ENCODE measurements at places on chromosomes 4 and X. TPM values are rescaled to one million over a fixed set of nuclear protein-coding genes. Genes with fewer than 3 reads are reported as not detected.

Gene SPANXA1
- total RNA-seq: not detected

Gene YY2
- total RNA-seq: 1.4 TPM

Gene SPCS3
- 160 TPM for total RNA-seq

Gene ESX1
- not detected for total RNA-seq

Gene TRAPPC2
- 18.2 TPM for total RNA-seq

Gene HDAC6
- total RNA-seq: 109 TPM

Gene BTC
- 0.24 TPM for total RNA-seq

GRCh38 chr4:84913176-84913575, 53.3 kb downstream of the WDFY3 start:
- H3K36me3 ChIP-seq: peaks cover 48% of the 10 kb centered on the region
- no peak overlapping the region for H3K4me3 ChIP-seq
- DNase-seq: no peak
- no peaks in the 10 kb centered on the region for H3K4me1 ChIP-seq
- no peaks in the 10 kb centered on the region for H3K27me3 ChIP-seq

DNA sequence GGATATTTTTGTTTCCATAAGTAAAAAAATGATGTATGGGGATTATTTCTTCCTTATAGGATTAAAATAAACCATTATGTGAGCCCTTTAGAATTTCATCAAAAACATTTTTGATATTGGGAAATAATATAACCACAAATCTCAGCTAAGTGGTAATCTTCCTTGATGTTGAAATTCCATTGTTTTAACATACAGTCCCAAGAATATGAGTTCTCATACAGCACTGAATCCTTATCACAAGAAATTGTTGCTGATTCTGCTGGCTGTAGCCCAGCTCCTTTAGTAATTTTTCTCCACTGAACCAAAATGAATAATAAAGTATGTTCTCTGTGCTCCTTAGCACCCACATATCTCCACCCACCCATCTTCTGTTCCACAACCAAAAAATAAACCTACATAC, 41.9 kb upstream of the FAM47B start:
- no peaks in the 10 kb centered on the region for H3K36me3 ChIP-seq
- no peak overlapping the region for H3K4me3 ChIP-seq
- no peak for DNase-seq
- no peaks in the 10 kb centered on the region for H3K27me3 ChIP-seq
- no peak overlapping the region for H3K27ac ChIP-seq

DNA sequence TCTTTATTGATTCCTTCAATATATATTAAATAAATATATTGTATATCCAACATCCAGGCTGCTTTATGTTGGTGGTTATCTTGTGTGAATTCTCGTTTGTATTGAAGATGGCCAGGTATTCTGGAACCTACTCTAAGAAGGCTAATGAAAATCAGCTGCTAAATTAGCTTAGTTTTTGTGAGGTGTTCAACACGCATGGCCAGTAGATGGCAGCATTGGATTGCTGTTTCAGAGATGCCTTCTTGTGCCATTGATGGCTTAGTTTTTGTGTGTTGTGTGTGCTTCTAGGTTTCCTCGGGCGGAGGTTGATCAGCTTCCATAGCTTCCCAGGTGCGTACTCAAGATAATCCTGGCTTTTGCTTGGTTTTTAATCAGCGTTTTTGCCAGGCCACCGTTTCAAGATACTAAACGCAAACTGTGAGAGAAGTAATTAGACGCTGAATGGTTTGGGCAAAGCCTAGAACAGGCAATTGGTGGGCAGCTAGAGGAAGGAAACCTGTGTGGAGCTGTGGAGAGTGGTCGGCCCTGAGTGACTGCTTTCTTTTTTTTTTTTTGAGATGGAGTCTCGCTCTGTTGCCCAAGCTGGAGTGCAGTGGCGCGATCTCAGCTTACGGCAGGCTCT, 15.1 kb downstream of the NOCT start:
- H3K27me3 ChIP-seq: no peaks in the 10 kb centered on the region
- H3K36me3 ChIP-seq: peaks cover 18% of the 10 kb centered on the region
- no peaks in the 10 kb centered on the region for H3K4me1 ChIP-seq

GRCh38 chrX:9392445-9392844, 72.4 kb upstream of the TBL1X start:
- no peaks in the 10 kb centered on the region for H3K36me3 ChIP-seq
- DNase-seq: no peak
- H3K4me1 ChIP-seq: no peaks in the 10 kb centered on the region
- H3K27me3 ChIP-seq: no peaks in the 10 kb centered on the region

DNA sequence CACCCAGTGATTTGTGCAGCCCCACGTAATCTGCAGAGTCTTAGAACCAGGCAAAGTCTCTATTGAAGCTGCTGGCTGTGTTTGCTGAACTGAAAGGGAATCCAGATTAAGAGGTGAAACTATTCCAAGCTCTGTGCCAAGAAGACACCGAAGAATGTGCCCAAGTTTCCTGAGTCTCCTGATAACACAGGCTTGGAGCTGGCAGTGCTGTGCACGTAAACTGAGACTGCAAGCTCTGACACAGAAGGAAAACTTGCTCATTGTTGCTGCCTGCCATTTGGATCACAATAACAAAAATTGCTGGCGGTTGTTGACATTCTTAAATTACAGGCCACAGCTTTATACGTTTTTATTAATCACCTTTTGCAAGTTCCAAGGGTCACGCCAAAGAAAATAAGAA, 60.2 kb upstream of the VCX3B start:
- peak; percentile 39 for DNase-seq
- H3K27me3 ChIP-seq: no peaks in the 10 kb centered on the region
- H3K4me1 ChIP-seq: no peaks in the 10 kb centered on the region
- H3K4me3 ChIP-seq: no peak overlapping the region
- no peak overlapping the region for H3K27ac ChIP-seq

GRCh38 chr4:150381609-150382008, 200.3 kb upstream of the MAB21L2 start:
- no peak overlapping the region for H3K27ac ChIP-seq
- no peaks in the 10 kb centered on the region for H3K4me1 ChIP-seq
- no peak overlapping the region for H3K4me3 ChIP-seq
- H3K36me3 ChIP-seq: no peaks in the 10 kb centered on the region

- H3K36me3 ChIP-seq: no peaks in the 10 kb centered on the region
- H3K27ac ChIP-seq: no peak overlapping the region
- no peak overlapping the region for H3K4me3 ChIP-seq
- H3K27me3 ChIP-seq: no peaks in the 10 kb centered on the region
Measured at GRCh38 chr4:185752872-185753271, 59.1 kb downstream of the SORBS2 start.

- H3K27me3 ChIP-seq: no peaks in the 10 kb centered on the region
- DNase-seq: no peak
- no peak overlapping the region for H3K4me3 ChIP-seq
Measured at GRCh38 chrX:17638731-17639130, 98.6 kb upstream of the SCML1 start.

- H3K4me3 ChIP-seq: no peak overlapping the region
- DNase-seq: peak; percentile 51
- H3K4me1 ChIP-seq: no peaks in the 10 kb centered on the region
Measured at GRCh38 chrX:64662876-64663275, 267.6 kb upstream of the MTMR8 start.

GRCh38 chr4:87270825-87271224, 50.4 kb upstream of the KLHL8 start:
- no peak overlapping the region for H3K27ac ChIP-seq
- H3K4me1 ChIP-seq: no peaks in the 10 kb centered on the region
- H3K4me3 ChIP-seq: no peak overlapping the region

- no peak for DNase-seq
- no peaks in the 10 kb centered on the region for H3K4me1 ChIP-seq
- no peaks in the 10 kb centered on the region for H3K36me3 ChIP-seq
- H3K27ac ChIP-seq: no peak overlapping the region
- no peak overlapping the region for H3K4me3 ChIP-seq
Measured at GRCh38 chr4:174592256-174592984, 70.1 kb upstream of the HPGD start.

DNA sequence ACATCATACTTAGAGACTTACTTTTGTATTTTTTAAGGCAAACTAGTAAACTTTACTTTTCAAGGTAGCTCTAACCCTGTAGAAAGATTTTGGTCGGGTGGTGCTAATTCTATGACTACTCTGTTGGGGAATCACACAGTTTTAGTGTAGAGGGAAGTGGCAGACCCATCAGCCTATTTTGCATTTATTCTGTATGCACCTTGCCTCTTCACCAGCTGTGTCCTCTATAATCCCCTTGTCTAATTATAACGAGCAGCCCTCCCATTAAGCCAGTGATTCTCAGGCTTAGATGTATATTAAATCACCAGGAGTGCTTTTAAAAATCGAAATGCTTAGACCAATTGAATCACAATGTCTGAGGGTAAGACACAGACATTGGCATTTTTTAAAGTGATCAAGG, 78.1 kb downstream of the GALNT7 start:
- no peak overlapping the region for H3K27ac ChIP-seq
- DNase-seq: no peak
- H3K27me3 ChIP-seq: no peaks in the 10 kb centered on the region
- H3K4me1 ChIP-seq: peaks cover 11% of the 10 kb centered on the region
- H3K4me3 ChIP-seq: no peak overlapping the region

DNA sequence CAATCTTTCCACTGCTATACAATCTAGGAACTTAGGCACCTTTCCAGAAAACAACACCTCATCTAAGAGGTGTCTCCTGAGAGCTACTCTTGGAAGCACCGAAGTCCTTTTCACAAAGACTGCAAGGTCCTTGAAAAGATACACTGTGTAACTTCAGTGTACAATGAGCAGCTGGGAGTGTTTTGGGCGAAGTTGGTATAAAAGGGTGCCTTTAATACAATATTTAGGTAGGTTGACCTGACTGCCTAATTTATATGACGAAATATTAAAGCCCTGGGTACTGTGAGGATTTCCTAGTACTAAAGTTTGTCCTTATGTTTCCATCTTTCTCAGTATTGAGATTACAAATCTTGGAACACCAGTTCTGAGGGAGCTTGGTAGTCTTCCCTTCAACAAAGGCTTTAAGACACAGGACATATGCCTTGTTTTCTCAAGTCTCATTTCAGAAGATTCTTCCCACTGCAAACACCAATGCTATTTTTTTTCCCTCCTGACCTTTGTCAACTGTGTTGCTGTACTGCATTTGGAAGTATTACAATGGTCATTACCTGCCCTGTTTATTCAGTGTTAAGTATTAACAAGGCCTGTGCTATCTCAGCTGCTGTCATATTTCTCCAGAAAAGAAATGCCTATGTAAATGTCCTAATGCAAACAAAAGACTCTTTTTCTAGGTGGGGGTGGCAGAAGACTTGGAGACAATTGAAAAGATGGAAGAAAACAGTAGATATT, 134.2 kb downstream of the MAML3 start:
- no peak for DNase-seq
- peak overlapping the region; percentile 60 for H3K4me3 ChIP-seq
- H3K4me1 ChIP-seq: peaks cover 16% of the 10 kb centered on the region
- peaks cover 14% of the 10 kb centered on the region for H3K36me3 ChIP-seq
- H3K27ac ChIP-seq: no peak overlapping the region
- no peaks in the 10 kb centered on the region for H3K27me3 ChIP-seq

DNA sequence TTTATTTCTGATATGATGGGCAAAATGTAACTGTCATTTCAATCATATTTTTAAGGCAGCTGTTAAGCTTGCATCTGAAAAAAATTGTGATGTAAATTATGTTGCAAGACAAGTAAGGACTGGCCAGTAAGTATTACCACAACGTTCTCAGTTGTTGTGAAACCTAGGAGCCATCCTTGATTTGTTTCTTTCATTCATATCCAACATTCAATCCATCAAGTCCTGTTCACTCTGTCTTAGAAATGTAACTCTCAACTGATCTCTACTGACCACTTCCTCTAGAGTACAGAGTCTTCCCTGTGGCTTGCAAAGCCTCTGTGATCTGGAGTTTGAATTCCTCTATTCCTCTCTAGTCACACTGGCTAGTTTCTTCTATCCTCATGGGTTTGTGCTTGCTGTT, 161.4 kb upstream of the MAD2L1 start:
- no peaks in the 10 kb centered on the region for H3K36me3 ChIP-seq
- H3K27ac ChIP-seq: no peak overlapping the region
- no peak for DNase-seq
- H3K4me3 ChIP-seq: no peak overlapping the region

DNA sequence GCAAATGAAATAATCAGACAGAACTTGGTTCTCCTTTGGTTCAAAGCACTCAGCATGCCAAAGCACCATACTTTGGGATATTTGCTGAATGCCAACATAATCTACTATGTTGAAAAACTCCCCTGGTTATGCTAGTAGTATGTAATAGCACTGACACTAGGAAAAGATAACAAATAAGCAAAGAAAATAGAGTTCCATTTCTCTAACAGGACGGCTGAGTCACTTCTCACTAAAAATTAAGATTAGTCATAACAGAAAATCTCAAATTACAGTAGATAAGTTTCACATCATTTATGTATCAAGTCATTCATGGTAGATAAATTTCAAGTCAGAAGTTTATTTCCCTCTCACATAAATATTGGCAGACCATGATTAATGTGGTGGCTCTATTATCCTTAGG, 17.9 kb downstream of the PDHA2 start:
- no peaks in the 10 kb centered on the region for H3K4me1 ChIP-seq
- no peaks in the 10 kb centered on the region for H3K36me3 ChIP-seq
- H3K4me3 ChIP-seq: no peak overlapping the region
- no peak overlapping the region for H3K27ac ChIP-seq

- no peak overlapping the region for H3K27ac ChIP-seq
- H3K27me3 ChIP-seq: no peaks in the 10 kb centered on the region
- H3K36me3 ChIP-seq: no peaks in the 10 kb centered on the region
- peaks cover 9% of the 10 kb centered on the region for H3K4me1 ChIP-seq
- H3K4me3 ChIP-seq: no peak overlapping the region
Measured at GRCh38 chr4:107603430-107603829, 116.6 kb downstream of the PAPSS1 start.

GRCh38 chrX:34655501-34656455, 1.3 kb downstream of the TMEM47 start:
- peak overlapping the region; percentile 90 for H3K4me3 ChIP-seq
- no peaks in the 10 kb centered on the region for H3K36me3 ChIP-seq
- peak; percentile 57 for DNase-seq
- H3K27ac ChIP-seq: peak overlapping the region; percentile 90
- no peaks in the 10 kb centered on the region for H3K4me1 ChIP-seq

GRCh38 chr4:113785781-113786180, 24.2 kb upstream of the CAMK2D start:
- H3K27me3 ChIP-seq: no peaks in the 10 kb centered on the region
- H3K27ac ChIP-seq: no peak overlapping the region
- no peaks in the 10 kb centered on the region for H3K36me3 ChIP-seq

- H3K4me3 ChIP-seq: no peak overlapping the region
- H3K36me3 ChIP-seq: no peaks in the 10 kb centered on the region
- no peaks in the 10 kb centered on the region for H3K4me1 ChIP-seq
Measured at GRCh38 chr4:89492581-89493071, 185.0 kb upstream of the GPRIN3 start.

- no peaks in the 10 kb centered on the region for H3K27me3 ChIP-seq
- peak; percentile 54 for DNase-seq
- no peak overlapping the region for H3K4me3 ChIP-seq
- H3K36me3 ChIP-seq: no peaks in the 10 kb centered on the region
Measured at GRCh38 chrX:80430826-80431504, 10.7 kb downstream of the TENT5D start.

GRCh38 chr4:115781528-115782146, 668.2 kb upstream of the NDST4 start:
- H3K27ac ChIP-seq: no peak overlapping the region
- DNase-seq: no peak
- no peak overlapping the region for H3K4me3 ChIP-seq
- no peaks in the 10 kb centered on the region for H3K4me1 ChIP-seq
- no peaks in the 10 kb centered on the region for H3K27me3 ChIP-seq
- H3K36me3 ChIP-seq: no peaks in the 10 kb centered on the region

Data from endodermal cell (in vitro differentiated cells).